ENCODE measurements at places on chromosomes 12 and 14.

DNA sequence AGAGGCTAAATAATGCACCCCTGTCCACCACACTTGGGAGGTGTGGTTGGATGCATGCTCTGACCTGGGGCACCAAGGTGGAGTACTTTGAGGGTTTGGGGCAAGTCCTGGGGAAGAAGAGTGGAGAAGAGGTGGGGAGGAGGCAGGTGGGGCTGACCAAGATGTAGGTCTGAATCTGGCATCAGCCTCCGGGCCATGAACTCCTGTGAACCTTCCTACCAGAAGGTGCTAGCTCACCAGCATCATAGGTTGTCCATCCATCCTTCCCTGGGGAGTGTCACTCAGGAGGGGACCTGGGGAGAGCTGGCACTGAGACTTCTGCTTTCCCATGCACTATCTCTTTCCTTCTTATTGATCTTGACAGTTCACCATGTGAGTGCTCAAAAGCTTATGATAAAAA is 13.6 kb upstream of the EMP1 start:
- DNase-seq: no peak

DNA sequence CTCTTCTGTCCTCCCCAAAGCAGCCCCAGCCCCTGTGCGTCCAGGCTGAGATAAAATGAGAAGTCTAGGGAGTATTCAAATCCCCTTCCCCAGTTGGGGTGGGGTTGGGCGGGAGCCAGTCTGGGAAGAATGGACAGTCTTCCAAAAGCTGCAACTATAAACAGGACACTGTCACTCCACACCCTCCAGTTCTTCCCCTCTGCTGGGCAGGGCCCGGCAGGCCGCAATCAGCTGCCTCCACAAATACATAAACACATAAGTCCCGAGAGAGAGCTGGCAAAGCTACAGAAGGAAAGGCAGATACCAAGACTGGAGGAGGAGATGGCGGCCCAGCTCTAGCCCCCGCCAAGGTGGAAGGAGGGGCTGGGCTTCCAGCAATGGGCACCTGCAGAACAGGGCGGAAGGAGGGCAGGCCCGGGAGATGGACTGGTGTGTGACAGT is 12.7 kb downstream of the LTBP2 start:
- no peak for DNase-seq

DNA sequence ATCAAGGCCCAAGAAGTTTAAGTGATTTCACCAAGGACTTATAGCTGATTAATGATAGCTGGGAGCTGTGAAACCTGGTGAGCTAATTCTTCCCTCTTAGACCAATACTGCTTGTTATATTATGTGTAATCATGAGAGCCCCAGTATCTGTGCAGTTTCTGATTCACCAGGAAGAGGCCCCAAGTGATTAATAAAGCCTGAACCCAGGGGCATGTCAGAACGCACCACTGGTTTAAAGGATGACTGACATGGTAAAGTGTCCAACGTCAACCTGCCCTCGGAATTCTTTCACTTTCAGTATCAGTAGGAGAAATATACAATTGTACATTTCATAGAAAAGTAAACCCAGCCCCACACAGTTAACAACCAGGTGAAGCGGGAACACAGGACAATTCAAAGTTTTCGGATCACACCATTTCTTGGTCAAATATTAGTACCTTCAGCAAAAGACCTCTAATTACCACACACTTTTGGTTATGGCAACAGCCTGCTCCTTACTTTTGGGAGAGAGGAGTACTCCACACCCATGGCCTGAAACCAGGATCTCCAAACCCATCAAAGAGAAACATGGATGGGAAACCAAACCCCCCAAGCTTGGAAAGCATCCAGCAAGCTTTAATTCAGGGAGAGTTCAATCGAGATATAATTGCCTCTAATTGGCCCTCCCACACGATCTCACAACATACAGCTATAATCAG is 28.5 kb downstream of the TMCC3 start:
- DNase-seq: no peak

DNA sequence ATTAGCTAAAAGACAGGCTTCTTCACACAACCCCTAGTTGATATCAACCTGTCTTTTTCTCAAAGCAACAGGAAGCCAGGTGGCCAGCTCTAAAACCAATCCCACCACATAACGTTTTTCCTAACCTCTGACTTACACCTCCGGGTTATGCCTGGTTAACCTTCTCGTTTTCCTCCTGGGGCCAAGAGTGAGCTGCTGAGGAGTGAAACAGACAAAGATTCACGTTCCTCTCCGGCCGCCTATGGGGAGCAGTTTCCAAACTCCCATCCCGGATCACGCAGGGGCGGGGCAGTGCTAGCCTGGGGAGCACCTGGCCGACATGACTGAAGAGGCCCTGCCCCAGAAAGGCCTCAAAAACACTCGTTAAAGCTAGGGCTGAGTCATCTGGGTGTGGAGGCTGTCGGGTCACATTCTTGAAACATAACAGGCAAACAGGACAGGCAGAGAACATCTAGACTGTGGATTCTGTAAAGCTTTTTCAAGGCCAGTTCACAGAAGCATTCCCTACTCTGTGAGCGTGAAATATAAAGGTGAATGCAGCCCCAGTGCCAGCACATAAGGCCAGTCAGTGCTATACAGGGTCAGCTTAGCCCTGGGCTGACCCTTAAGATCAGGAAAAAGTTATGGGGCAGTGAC is 25.9 kb upstream of the LGALS3 start:
- DNase-seq: peak; percentile 84

DNA sequence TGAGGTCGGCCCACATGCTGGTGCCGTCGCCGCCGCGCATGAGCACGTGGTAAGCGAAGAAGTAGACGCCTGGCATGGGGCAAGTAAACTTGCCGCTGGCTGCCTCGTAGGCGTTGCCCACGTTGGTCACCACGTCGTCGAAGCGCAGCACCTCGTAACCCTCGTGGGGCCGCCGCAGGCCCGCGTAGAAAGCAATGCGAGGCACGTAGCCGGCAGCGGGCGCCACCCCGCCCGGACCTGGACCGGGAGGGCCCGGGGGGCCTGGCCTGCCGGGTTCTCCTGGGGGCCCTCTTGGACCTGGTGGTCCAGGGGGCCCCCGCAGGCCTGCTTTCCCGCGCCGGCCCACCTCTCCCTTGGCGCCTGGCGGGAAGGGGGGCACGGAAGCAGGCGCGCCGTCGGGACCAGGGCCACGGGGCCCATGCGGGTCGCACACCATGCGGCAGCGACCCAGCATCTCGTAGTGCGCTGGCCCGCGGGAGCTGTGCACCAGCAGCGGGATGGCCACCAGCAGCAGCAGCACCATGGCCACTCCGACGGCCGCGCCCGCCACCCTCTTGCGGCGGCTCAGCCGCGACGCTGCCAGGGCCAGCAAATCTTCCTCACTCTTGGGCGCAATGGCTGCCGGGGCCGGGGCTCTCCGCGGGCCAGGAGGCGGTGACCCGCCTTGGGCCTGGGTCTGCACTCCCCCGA is 888 bp downstream of the C1QL4 start:
- DNase-seq: no peak

- DNase-seq: no peak
These were observed 149.5 kb downstream of the PRIMA1 start for GRCh38 chr14:93638790-93639189.

DNA sequence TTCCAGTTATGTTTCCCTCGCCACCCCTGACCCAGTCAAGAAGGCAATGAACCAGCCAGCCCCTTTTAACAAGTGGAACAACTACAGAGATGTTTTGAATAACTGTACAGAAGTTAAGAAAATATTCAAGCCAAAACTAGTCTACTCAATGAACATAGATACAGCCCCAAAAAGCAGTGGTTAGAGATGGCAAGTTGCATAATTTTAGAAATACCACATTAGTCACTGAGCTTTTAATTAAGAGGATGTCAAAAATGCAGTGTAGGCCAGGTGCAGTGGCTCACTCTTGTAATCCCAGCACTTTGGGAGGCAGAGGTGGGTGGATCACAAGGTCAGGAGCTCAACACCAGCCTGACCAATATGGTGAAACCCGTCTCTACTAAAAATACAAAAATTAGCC is 27.2 kb downstream of the PROX2 start:
- no peak for DNase-seq

DNA sequence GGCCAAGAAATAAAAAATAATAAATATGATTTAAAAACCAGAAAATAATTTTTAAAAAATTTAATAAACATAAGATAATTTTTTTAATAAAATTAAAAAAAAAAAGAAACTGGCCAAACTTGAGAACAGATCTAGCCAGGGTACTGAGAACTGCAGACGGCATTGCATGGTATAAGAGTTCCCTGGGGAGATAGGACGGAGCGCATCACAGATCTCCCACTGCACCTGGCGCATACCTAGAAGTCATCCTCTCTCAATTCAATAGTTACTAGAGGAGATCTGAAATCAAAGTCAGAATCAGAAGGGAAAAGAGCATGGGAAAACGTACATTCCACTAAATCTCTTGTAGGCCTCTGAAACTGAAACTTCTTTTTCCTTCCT is 58.9 kb upstream of the BCL2L14 start:
- no peak for DNase-seq

GRCh38 chr12:74031045-74031444 is 506.6 kb upstream of the ATXN7L3B start:
- no peak for DNase-seq

- no peak for DNase-seq
These were observed 7.7 kb downstream of the FOS start for GRCh38 chr14:75286313-75286712.

DNA sequence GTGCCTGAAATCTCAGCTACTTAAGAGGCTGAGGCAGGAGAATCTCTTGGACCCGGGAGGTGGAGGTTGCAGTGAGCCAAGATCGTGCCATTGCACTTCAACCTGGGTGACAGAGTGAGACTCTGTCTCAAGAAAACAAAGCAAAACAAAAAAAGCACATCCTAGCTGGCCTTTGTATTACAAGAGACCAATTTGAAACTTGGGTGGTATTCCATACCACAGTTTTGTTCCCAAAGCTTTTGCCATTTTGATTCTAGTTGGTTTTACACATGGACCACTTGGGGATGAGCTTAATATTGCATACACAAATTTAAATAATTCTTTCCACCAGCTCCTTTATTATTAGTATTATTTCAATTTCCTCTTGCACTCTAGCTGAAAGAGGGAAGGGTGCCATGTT is 276.9 kb upstream of the SLC16A7 start:
- no peak for DNase-seq

- DNase-seq: no peak
These were observed 63.5 kb downstream of the NINJ2 start for GRCh38 chr12:599756-600155.

GRCh38 chr12:52557476-52557875 is 4.5 kb upstream of the KRT71 start:
- DNase-seq: peak; percentile 20

DNA sequence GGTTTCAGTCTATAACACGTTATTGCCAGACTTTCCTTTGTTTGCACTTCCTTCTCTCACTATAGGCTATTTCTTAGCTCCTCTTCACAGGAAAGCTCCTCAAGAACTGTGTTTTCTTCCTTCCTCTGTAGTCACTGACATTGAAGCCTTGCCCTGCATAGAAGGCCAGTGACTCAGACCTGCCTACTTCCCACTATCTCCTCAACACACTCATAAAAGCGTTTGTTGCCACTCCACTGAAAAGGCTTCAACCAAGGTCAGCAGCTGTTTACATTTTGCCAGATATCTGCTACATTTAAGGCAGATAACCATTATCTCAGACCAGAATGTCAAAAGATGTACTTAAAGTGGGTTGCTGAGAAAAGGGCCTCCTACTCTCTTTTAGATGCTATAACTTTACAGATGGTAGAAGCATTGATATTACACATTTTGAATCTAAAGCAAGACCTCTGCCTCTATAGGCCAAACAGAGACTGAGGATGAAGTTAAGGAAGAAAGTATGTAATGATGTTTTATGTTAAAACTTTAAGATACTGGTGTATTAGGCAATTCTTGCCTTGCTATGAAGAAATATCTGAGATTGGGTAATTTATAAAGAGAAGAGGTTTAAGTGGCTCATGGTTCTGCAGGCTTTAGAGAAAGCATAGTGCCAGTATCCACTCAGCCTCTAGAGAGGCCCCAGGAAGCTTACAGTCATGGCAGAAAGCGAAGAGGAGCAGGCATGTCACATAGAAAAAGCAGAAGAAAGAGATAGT is 233.3 kb upstream of the FLRT2 start:
- DNase-seq: no peak

DNA sequence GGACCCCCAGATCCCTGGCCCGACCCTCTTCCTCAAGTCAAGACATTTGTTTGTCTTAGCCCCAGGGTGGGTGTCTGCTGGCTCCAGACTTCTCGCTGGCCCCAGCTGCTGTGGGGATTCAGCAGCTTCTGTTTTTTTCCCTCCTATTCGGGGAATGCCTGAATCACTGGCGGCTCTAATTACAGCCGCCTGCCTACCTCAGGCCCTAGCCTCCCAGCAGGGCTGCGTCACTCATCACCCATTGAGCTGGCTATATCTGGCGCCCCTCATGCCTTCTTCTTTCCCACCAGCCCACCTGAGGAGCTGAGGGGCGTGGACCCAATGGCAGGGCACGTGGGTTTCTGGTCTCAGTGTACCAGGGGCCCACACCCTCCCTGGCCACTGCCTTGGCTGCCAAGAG is 10.1 kb downstream of the KRT80 start:
- DNase-seq: no peak

GRCh38 chr14:77007975-77008421 is 20.5 kb downstream of the IRF2BPL start:
- no peak for DNase-seq

DNA sequence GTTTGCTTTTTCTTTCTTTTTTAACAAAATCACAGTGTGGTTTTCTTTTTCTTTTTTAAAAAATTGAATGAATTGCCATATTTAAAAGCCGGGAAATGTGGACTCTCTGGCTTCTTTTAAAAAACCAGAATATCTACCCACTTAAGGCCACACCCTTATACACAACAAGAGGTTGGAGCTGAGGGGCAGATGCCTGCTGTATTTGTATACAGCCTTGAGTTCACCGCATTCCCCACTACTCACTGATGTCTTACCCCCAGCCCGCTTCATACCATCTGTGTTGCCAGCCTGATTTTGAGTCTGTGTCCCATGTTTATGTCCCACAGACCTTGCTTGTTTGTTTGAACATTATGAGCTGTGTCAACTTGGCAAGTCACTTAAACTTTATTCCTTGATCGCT is 14.3 kb downstream of the JDP2 start:
- DNase-seq: no peak

GRCh38 chr14:50083467-50084337 is 32.7 kb downstream of the VCPKMT start:
- DNase-seq: no peak

- DNase-seq: no peak
These were observed 12.1 kb downstream of the MDM1 start for GRCh38 chr12:68319988-68320623.

DNA sequence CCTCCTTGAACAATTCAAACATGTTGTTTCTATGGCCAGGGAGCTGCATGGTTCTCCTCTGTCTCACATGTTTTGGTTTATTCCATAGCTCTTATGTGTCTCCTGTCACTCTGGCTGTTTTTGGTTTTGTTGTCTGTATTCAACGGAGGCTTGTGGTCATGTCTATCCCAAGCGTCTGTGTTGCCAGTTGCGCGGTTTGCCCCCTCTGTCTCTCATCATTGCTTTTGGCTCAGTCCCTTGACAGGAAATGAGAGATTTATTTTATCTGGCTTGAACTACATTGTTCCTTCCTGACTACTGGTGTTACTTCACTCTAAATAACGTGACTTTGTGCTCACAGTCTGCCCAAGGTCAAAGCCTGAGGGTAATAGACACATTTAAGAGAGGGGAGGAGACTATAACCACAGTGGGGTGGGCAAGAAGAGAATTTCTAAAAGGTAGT is 96.4 kb upstream of the SOX5 start:
- no peak for DNase-seq
